Activated T-cell treated with anti-CD3 and anti-CD28 coated beads, Interleukin-2, amount 50 U/mL, for 72 hours (primary cell): ENCODE measurements at places on chromosomes 5 and 9. TPM values are rescaled to one million over a fixed set of nuclear protein-coding genes. Genes with fewer than 3 reads are reported as not detected.

The SH3RF2 gene
- 0.79 TPM for total RNA-seq

The PCDHGB7 gene
- total RNA-seq: not detected

The TMEM171 gene
- total RNA-seq: not detected

The ISL1 gene
- not detected for total RNA-seq

The FOXD4L4 gene
- total RNA-seq: 0.14 TPM

The DMRT3 gene
- total RNA-seq: not detected
